ENCODE measurements at places on chromosomes 16 and 17.

DNA sequence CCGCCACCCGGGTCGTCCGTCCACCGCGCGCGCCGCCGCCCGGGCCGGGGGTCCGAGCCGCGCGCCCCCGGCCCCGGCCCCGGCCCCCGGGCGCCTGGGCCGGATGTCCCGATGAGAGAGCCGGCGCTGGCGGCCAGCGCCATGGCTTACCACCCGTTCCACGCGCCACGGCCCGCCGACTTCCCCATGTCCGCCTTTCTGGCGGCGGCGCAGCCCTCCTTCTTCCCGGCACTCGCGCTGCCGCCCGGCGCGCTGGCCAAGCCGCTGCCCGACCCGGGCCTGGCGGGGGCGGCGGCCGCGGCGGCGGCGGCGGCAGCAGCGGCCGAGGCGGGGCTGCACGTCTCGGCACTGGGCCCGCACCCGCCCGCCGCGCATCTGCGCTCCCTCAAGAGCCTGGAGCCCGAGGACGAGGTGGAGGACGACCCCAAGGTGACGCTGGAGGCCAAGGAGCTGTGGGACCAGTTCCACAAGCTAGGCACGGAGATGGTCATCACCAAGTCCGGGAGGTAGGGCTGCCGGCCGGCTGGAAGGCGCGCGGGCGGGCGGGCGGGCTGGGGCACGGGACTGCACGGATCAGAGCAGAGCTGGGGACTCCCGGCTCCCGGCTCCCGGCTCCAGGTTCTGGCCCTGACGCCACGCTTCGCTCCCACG, 548 bp downstream of the TBX2 start:
- no peak for DNase-seq

DNA sequence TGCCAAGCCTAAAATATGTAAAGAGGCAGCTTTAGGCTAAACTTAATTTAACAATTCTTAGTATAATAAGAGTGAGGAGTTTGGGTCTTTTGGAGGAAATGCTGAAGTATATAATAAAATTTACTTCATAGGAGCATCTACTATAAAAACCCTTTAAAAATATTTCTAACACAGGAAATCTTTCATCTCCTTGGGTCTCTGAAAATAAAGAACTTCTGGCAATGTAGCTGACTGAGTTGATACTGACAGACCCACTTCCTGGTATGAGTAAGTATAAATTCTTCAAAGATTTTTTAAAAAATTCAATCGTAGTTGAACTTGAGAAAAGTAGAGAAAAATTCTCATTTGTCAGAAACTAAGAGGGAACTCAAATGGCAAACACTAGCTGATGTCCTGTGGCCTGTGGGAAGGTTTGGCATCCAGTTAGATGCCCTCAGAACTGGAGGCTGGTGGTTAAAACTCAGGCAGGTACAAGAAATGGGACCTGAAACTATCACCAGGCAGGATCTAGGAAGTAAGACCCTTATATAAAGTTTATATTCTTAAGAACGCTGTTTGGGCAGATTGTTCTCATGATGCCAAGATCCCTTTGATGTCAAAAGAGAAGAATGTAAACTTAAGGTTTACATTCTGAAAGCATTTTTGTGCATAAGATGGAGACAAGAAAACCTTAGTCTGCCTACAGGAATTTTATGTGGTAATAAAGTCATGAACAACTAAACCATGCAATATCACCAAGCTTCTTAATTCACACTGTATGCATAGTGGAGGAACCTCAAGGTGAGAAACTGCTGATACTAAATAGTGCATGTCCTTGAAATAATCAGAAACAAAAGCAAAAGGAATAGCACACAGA, 6.2 kb downstream of the KRTAP4-6 start:
- DNase-seq, result no peak

DNA sequence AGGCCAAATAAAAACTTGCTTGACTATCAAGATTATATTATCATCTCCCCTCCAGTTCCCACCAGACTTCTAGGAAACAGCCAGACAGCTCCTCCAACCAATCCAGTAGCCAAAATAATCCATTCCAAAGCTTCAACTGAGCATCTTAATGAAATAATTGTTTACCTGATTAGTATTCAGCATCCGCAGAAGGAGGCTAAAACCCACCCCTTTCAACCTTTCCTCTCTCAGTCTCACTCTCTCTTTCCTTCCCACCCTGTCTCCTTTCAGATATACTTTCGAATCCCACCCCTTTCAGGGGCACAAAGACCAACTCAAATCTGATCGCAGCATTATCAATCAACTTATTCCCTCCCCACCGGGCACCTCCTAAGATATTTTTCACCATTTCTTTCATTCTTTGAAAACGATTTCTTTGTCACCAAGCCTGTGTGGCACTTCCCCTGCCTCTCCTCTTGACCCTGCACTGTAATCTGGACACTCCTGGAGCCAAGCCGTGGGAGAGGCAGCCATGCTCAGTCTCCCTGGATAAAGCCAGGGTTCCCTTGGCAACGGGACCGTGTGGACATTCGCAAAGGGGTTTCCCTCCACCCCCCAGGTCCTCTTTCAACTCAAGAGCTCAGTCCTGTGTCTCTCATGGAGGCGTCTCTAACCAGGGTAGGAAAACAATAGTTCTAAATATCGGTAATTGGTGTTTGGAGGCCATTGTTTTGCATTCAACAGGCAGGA, at the start of gene ANKFN1:
Gene ANKFN1, plus strand, starts transcription at position 602 of the 729 bp plus-strand sequence. CDS start 59,193 bp downstream, outside the sequence.
- no peak for DNase-seq

GRCh38 chr16:21666772-21667171, 3.0 kb downstream of the OTOA start:
- no peak for DNase-seq

DNA sequence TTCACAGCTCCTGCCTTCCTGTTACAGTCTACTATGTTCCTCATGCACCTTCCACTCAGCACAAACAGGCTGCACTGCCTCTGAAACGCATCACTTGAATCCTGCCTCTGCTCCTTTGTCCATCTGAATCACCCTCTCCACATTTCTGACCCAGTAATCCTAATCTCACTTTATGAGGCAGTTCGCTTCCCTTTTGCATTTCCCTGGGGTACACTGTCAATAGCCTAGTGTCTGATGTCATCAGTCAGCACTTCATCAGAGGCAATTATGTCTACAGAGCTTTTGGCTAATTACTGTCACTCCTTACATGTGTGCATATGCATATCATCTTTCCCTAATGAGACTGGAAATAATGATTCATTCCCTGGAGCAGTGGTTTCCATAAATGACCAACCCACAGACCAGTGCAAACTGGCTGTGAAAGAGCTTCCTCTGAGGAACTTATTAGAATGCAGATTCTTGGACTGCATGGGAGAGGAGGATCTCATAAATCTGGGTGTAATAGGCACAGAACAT, 23.6 kb downstream of the CA4 start:
- peak; percentile 73 for DNase-seq

GRCh38 chr16:31327646-31328225, 27.2 kb upstream of the ITGAX start:
- DNase-seq, result no peak

DNA sequence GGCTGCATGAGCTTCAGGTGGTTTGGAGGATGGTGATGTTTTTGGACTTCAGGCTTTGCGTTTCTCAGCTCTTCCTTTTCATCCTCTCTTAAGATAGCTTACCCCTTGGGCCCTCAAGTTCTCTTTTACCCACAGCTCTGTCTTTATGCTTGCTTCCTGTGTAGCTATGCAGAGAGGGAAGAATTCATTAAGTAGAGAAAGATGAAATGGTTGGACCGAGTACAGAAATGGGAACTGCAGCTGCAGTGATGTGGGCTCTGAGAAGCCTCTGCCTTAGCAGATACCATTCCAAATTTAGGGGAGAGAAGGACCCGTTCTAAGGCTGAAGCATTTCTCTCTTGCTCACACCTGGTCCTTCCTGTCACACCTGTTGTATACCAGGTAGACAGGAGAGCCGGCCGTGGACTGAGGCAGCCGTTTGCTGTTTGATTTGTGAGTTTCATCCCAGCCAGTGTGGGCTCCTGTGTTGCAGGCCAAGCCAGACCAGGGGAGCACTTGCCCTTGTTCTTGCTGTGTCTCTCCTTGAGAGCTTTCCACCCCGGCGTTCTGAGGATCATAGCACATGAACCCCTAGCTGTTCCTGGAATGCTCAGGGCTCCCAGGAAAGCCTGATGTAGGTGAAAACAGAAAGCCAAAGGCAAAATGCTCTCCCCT, 392.7 kb downstream of the CPPED1 start:
- DNase-seq, result no peak

DNA sequence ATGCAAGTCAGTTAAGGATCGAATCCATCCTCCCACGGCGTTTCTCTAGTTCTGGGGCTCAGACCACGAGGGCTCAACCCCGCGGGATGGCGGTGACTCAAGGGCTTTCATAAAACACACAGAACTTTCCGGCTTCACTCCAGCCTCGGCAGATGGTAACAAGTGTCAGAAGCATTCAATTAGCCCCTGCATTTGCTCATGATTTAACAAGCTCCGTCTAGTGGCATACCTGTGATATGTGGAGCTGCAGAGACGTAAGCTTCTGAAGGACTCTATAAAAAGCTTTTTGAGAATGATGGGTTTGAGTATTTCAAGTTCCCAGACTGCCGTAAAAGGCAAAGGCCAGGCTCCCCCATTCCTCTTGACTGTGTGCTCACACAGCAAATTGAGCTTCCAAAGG, 91.3 kb upstream of the SEC14L1 start:
- DNase-seq, result peak; percentile 88
